Activated CD8-positive, alpha-beta memory T cell treated with anti-CD3 and anti-CD28 coated beads for 1 hour (primary cell): ENCODE measurements at places on chromosomes 5 and 9.

GRCh38 chr9:104950838-104951237 is 22.9 kb upstream of the ABCA1 start:
- no peak for DNase-seq

DNA sequence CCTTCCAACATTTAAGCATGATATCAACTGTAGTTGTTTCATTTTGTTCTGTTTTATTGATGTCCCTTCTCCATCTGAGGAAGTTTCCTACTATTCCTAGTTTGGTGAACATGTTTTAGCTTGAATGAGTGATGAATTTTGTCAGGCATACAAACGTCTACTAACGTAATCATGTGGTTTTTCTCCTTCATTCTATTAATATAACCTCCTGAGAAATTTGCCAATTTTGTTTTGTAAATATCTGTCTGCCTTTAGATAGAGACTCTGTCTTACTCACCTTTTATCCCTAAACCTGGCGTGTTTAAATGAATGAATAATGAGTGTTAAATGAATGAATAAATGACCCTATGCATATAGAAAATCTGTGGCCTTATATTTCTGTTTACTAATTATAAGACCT is 26.5 kb upstream of the NREP start:
- DNase-seq: no peak

DNA sequence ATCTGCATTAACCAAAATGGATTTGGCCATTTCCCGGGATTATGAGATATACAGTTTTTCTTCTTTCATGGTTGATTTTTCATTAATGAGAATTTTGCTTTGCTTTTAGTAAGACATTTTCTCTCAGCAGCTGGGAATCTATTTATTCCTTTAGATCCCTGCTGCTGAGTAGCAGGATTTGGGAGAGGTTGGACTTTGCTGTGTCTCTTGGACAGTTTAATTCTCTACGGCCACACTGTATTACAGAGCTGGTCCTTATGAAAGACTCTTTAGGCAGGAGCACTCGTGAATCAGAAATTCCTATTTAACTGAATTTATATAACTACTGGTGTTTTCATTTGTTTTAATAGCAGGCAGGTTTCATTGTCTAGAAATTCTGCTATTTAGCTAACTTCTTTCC is 1.6 kb downstream of the UNC13B start:
- DNase-seq: no peak

GRCh38 chr5:122435234-122435633 is 123.2 kb downstream of the SNCAIP start:
- no peak for DNase-seq

GRCh38 chr5:42676362-42676761 is 80.3 kb upstream of the CCDC152 start:
- DNase-seq: no peak

DNA sequence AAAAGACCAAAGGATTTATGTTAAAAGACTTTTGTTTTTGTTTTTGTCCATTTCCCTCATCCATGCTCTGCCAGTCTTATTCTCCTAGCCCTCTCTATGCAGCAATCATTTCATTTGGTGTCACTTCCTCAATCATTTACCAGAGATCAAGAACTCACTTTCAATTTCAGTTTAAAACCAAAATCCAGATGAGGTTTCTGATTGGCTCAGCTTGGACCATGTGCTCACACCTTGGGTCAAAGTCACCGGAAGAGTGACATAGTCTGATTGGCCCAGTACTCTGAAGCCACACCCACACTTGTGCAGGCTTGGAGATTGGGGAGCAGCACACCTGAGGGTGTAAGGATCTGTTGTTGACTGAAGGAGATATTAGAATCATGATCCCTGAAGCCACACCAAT is 79.6 kb downstream of the TLR4 start:
- DNase-seq: no peak

GRCh38 chr9:131275332-131276093 is 797 bp downstream of the FAM78A start:
- no peak for DNase-seq

- DNase-seq: no peak
Measured at GRCh38 chr5:173812811-173813550, 75.2 kb upstream of the CPEB4 start.

DNA sequence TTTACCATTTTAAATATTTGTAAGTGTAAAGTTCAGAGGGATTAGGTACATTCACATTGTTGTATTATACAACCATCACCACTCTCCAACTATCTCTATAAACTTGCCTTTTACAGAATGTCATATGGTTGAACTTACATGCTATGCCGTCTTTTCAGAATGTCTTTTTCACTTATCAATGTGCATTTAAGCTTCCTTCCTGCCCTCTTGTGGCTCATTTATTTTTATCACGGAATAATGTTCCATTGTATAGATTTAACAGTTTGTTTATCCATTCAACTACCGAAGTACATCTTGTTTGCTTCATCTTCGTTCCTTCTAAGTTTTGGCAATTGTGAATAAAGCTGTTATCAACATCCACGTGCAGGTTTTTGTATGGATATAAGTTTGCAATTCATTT is 133.3 kb upstream of the C6 start:
- DNase-seq: no peak

DNA sequence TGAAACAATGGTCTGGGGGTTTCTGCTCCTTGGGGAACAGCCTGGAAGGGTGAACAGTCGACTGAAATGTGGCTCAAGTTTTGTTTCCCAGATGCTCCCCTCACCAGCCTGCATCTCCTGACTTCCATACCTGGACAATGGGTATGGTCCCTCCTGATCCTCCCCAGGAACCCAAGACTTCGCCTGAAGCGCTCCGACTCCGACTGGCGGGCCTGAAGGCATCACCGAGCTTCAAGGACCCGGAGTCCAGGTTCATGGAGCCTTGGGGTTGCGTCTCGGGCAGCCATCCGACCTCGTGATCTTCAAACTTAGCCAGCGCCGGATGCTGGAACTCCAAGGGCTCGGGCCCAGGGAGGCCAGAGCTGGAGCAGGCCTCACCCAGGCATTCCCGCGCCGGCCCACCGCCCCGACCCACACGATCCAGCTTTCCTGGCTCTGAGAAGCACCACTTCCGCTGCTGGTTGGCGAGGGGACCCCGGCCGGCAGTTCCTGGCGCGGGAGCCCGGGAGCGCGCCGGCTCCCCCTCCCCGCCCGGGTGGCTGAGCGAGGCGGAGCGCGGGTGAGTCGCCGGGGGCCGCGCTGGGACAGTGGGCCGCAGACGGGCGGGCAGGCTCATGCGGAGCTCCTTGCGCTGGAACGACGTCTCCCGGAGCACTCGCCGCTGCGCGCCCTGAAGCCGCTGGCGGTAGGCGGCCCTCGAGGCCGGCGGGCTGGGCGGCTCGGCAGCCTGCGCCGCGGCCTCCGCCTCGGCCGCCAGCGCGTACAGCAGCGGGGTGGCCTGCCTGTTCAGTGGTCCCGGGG is 5.2 kb downstream of the SHROOM1 start:
- no peak for DNase-seq

DNA sequence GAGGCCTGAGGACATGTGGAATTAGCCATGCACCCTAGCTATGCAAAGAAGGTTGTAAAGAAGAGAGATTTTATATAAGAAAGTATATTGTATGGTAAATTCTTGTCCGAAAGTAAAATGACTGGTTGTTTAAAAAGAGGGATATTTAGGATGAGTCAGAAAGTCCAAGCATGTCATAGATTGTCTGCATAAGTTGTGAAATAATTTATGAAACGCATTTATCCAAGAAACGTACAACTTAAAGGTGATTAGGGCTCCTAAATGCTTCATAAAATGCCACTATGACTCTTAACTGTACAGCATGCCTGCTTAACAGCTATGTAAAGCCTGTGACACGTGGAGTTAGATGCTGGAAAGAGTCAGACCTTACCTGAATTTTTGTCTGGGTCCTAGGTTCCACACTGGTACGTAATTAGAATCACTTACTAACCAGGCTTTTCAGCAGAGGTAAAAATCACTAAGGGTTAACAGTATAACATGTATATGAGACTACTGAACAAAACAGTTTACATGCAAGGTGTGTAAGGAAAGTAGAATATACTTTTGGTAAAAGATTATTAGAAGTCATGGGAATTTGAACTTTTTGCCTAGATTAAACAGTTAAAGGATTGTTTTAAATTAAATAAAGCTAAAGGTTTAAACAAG is 37.0 kb upstream of the ARL15 start:
- DNase-seq: no peak

DNA sequence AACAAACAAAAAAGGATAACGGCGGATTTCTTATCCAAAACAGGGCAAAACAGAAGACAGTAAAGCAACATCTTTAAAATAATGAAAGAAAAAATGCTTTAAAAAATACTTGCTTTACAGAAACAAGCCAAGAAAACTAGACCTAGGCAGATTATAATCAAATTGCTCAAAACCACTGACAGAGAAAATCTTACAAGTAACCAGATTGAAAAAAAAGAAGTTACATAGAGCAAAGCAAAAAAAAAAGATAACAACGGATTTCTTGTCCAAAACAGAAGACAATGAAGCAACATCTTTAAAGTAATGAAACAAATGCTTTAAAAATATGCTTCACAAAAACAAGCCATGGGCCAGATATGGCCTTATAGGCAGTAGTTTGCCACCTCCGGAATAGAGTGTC is 51.1 kb downstream of the RICTOR start:
- DNase-seq: no peak

GRCh38 chr5:44536650-44537260 is 147.5 kb upstream of the FGF10 start:
- no peak for DNase-seq

DNA sequence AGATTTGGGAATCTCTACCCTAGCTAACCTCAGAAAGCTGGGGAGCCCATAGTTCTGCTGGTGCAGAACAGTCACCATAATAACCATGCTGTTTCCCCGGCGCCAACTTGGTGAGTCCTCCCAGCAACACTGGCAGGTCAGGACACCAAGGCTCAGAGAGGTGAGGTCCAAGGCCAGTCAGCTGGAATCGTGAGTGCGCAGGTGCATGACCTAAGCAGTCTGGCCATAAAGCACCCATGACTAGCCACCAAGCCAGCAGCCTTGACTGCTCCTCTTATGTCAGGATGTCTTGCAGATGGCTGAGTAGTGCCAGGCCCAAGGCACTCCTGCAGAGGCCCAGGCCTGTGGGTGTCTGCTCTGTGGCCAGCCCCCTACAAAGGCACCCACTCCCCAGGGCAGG is 2.6 kb downstream of the RNF44 start:
- DNase-seq: no peak

GRCh38 chr9:98575379-98576346 is 133.1 kb downstream of the GABBR2 start:
- no peak for DNase-seq

- DNase-seq: no peak
Measured at GRCh38 chr5:138875946-138876345, 811 bp upstream of the LRRTM2 start.

GRCh38 chr5:15008476-15008875 is 136.9 kb upstream of the ANKH start:
- DNase-seq: no peak

GRCh38 chr5:59759600-59760351 is 133.8 kb downstream of the PDE4D start:
- no peak for DNase-seq

GRCh38 chr9:121743441-121744001 is 92.1 kb downstream of the DAB2IP start:
- DNase-seq: no peak

DNA sequence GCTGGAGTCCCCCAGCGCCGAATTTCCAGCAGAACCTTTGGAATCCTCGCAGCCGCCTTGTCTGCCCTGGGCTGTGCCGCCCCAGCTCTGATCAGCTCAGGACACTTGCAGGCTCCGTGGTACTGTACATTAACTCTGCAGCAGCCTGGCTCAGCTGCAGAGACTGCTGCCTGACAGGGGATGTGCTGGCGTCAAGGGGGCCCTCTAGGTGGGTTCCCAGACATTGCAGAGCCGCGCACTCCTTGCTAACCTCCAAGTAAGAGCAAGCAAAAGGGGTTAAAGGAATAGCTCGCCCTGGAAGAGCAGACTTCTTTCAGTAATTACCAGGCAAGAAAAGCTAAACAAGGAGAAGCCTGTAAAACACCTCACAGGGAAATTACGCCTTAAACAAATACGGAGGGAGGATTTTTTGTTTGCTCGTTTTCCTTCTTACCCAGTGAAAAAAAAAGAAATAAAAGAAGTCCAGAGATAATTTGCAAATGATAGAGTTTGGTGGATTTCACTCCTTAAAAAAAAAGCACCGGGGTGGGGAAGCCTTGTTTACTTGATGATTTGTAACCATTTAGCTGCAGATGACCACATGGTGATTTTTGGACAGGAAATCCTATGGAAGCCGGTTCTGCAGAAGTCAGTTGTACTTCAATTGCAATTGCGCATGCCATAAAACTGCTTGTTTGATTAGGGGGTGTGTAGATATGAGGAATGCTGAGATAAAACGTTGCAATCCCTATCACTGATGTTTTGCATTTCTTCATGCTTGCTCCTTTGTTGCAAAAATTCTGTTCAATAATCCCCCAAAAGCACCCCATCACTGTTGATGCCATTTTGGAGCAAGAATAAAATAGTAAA is 305.8 kb downstream of the PDE4D start:
- DNase-seq: no peak

DNA sequence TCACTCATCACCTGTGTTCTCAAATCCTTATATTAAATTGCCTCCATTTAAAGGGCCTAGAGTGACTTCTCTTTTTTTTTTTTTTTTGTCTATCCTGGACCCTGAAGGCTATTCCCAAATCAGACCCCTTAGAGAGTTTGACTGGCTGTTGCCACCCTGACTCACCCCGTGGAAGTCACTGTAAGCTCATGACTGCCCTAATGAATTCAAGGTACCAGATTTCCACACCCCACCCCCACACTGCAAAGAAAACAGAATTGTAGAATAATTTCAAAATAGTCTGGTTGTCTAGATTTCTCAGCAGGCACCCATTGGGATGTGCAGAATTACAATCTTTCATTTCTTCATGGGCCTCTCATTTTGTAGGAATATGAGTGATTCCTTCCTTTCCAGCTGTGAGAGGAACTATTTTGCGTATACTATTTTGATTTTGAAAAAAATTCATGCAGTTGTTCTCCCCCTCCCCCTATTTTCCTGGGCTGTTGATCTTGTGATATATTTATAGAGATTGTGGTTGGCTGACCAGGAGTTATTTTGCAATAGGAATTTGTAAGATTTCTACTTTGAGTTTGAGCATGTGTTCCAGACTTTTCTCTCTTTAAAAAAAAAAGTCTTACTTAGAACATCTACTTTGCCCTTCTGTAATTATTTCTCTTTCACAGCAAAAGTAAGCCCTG is 79.1 kb downstream of the ZNF618 start:
- DNase-seq: no peak

DNA sequence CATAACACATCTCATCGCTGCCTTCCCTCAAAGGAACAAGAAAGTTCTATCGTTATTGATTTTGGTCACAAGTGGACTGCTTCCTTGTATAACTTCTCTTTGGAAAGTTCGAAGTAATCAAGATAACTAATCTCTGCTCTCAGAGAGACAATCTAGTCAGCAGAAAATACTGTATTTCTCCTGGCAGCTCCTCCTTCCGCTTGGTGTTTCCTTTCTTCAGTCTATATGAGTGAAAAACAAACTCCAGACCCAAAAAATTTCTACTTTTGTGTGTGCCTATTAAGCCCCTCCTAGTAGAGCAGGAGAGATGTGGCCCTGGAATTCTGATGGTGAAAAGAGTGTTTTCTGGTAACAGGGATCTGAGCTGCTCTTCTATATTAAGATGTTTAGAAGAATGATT is 24.5 kb downstream of the OSTF1 start:
- no peak for DNase-seq
